ENCODE measurements at places on chromosomes 1 and 21.
A peak's percentile ranks its signal among the peaks of the same experiment; 100 is the strongest.

DNA sequence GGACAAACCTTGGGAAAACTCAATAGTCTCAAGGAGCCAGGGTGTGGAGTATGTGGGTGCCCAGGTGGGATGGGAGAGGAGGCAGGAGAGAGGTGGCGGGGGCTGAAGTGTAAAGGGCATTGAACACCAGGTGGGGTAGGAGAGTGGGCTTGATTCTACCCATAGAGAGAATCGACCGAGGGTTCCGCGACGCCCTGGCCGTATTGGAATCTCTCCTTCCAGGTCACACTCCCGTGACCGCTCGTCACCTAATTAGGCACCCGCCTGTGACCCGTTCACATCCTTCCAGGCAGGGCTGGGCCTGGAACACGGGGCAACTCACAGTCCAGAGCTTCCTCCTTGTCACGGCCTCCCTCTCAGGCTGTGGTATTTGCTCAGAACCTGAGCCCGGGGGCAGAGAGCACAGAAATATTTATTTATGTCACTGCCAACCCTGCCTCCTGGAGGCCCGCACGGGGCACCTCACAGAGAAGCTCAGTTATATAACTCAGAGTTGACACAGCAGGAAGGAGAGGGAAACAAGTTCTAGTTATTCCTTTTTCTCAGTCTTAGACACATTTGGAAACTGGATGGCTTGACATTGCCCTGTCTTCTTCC, 12.0 kb downstream of the NCMAP start:
- no peak for DNase-seq

GRCh38 chr21:34558166-34558565, 46.2 kb upstream of the KCNE1 start:
- no peak for DNase-seq

- DNase-seq = no peak
Measured at GRCh38 chr1:3233551-3233950, 164.5 kb downstream of the PRDM16 start.

GRCh38 chr1:222994511-222995235, 148.4 kb downstream of the TLR5 start:
- DNase-seq = peak; percentile 39

DNA sequence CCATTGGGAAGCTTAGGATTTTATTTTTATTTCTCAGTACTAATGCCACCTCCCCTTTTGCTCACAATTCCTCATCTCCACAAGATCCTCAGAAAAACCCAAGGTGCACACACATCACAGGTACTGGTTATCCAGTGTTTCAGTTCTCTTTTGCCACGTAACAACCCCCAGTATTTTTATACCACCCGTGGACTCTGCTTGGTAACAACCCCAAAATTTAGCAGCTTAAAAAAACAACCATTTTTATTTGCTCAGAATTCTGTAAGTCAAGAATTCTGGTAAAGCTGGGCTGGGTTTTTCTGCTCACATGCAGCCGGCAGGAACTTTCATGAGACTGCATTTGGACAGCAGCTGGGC, 180.0 kb downstream of the KAZN start:
- no peak for DNase-seq

DNA sequence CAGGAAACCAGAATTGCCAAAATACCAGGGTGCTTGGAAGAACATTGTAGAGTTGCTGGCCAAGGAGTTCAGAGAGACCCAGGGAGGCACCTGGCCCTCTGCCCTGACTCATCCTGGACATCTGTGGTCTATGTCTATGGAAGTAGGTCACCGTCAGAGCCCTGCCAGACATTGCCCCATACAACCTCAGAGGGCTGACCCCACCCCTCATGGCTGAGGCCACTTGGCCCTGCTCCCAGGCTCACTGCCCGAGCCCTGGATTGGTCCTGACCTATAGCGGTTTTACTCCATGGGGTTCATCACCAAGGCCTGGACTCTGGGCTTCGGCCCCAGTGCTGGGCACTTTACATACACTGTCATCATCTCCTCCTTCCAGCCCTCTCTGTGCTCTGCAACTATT, 233.1 kb downstream of the PTPRU start:
- DNase-seq = no peak

- no peak for DNase-seq
Measured at GRCh38 chr1:14055442-14056223, 355.6 kb downstream of the PRDM2 start.

GRCh38 chr1:154899041-154899440, 29.0 kb upstream of the KCNN3 start:
- DNase-seq = no peak

DNA sequence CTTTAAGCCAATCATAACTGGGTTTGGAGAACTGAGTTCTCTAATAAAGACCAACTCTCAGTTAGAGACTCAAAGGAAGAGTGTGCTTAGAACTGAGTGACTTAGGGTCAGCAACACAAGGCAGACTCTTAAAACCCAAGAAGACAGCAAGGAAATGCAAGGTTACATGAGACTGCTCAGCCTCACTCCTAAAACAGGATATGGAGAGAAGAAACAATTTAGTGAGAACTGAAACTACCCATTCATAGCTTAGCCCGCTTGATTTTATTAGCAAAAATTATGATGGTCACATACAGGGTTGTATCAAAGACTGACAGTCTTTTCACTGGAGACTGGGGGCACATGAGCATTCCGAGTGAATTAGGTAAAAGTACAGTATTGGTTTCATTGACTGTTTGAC, 78.9 kb upstream of the DMRTA2 start:
- DNase-seq = no peak

GRCh38 chr1:65372557-65372956, 47.9 kb upstream of the LEPR start:
- no peak for DNase-seq

GRCh38 chr1:68384321-68384813, 65.4 kb downstream of the RPE65 start:
- DNase-seq = peak; percentile 100

DNA sequence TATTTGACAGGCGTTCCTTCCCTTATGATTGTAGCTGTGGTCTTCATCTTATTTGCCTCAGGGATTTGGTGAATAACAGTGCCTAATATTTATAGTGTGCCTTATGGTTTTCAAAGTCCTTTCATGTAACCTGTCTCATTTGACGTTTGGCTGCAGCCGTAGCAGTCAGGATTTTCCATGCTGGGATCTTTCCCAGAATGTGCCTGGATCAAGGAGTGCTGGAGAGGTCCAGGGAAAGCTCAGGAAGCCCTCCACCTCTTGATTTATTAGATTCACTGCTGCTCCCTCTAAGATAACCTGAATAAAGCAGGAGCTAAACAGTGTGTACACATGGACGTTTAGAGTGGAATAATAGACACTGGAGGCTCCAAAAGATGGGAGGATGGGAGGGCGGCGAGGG, 5.2 kb downstream of the C1orf21 start:
- DNase-seq = no peak

DNA sequence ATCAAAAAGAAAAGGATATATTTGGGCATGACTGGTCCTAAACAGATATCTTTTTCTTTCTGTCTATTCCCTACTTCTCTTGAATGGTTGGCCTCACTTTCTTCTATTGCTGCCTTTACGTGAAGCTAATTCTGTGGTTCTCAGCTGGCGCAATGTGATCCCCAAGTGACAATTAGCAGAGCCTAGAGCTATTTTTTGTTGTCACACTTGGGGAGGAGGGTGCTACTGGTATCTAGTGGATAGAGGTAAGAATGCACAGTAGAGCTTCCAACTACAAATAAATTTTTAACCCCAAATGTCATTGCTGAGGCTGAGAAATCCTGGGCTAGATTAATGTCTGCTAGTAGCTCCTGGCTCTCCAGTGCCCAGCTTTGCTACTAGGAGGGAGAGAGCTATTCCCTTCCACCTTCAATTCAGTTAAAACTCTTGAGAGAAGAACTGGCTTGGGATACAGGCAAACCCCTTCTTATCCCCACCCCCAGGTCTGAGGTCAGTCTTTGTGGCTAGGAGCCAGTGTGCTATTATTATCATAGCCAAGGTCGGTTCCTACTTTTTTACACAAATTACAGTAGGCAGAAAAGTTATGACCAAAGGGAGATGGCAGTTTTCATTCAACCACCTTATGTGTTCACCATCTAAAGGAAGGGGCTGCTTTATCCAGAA, 102.1 kb downstream of the SNX7 start:
- no peak for DNase-seq

- DNase-seq = no peak
Measured at GRCh38 chr1:161153176-161153575, 602 bp upstream of the UFC1 start.

DNA sequence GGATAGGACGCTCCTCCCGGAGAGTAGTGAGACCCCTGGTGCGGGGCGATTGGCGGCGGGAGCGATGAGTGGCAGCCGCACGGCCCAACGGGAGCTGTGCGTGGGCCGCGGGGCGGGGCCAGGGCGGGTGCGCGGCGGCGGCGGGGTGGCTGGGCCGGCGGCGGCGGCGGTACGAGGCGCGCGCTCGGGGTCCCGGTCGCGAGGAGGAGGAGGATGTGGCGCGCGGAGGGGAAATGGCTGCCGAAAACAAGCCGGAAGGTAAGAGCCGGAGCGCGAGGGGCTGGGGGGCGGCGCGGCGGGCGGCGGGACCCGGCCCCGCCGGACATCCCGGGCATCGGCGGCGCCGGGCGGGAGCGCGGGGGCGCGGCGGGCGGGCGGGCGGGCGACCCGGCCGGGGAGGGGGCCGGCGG, at the start of gene CAMTA1:
TSS of gene CAMTA1 (plus strand) at position 137 of the 410 bp plus-strand sequence. CDS start at position 214, 77 bp downstream.
- DNase-seq = no peak

GRCh38 chr1:39670689-39671088, 1.2 kb downstream of the NT5C1A start:
- no peak for DNase-seq

DNA sequence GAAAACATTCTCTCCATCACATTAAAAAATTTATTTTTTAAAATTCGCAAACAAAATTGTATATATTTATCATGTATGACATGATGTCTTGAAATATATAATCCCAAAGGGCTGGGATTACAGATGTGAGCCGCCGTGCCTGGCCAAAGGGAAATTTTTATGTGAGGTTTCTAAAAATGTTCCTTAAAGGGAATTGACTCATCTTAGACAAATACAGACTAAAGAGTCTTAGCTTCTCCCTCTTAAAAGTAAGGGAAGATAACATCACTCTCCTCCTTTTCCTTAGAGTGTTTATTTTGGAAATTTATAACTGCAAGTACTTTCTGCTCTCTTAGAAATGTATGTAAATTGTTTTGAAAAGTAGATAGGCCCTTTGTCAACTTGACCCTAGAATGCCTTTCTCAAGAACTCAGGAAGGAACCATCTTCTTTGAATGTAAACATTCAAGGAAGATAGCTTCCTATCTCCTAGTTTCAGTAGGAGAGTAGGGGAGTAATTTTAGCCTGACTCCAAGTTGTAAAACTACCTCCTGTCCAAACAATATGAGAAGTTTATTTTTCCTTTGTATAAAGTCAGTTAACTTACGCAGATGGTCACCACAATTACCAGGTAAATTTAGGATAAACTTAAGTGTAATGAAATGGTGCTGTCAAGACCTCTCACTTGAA, 59.5 kb downstream of the C21orf91 start:
- DNase-seq = no peak

GRCh38 chr1:232629250-232630046, 485 bp downstream of the SIPA1L2 start:
- DNase-seq = no peak

- DNase-seq = no peak
Measured at GRCh38 chr1:156908541-156908940, 11.9 kb upstream of the LRRC71 start.

DNA sequence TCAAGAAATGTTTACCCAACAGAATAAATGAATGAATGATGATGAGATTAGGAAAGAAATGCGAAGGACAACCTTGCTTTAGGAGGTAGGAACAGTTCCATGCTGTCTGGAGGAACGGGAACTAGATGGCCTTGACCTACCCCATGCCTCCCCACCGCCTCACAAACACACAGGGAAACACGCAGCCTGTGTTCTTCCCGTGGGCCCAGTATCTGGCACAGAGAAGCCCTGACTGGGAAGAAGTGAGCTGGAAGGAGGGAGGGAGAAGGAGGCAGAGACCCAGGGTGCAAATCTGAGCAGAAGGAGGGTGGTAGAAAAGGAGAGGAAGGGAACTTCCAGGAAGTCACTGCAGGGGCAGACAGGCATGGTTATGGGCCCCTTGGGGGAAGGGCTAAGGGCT, 3.5 kb upstream of the ADORA1 start:
- no peak for DNase-seq

- DNase-seq = no peak
Measured at GRCh38 chr21:43805275-43805800, 16.0 kb downstream of the RRP1 start.

DNA sequence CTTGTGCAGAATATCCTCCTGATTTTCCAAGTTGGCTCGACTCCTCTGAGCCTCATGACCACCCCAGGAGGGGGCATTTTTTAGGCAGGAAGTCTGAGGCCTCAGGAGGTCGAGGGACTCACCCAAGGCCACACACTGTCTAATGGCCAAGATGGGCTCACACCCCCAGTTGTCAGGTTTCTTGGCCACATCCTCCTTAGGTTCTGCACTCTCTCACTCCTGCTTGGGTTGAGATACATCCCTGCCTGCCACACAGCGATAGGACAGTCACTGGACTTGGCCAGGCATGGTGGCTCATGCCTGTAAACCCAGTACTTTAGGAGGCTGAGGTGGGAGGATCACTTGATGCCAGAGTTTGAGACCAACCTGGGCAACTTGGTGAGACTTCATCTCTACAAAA, 4.6 kb downstream of the CA6 start:
- DNase-seq = no peak

DNA sequence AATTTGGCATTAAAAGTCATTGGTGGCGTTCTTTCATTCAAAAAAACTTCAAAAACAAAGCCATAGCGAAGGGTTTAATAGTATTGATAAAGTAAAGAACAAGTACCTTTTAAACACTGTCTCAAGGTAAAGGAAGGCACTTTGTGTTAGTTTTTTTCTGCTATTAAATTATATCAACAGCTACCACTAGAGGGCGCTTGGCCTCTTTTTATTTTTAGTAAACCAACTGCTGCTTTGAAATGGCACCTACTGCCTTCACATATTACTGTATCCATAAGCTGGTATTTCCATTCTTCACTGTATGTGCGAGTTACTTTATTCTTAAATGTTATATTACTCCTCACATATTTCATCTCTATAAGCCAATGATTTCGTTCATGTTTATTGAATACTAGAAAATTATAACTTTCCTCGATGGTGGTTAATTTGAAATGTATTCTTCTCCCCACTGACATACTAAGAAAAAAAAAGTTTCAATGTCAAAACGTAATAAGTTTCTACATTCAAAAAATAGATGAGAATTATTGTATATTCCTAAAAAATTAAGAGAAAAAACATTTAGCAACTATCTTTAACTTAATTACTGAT, 125.7 kb upstream of the CXADR start:
- DNase-seq = no peak

GRCh38 chr1:217311766-217312165, 319.1 kb downstream of the GPATCH2 start:
- DNase-seq = no peak

DNA sequence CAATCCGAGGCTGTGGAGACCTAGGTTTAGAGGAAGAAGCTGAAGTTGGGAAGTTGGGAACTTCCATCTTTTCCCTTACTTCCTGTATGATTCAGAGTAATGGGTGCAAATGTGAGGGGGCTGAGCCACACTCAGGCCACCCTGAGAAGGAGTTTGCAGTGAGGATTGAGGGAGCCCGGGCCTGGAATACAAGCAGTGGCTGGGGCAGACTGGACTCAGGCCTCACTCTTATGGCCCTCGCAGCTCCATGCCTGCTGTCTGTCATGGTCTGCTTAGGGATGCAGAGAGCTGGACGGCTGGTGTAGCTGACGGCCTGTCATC, 73.7 kb upstream of the RAB4A start:
- DNase-seq = no peak

Data from GM04503 (cell line).